NCI-H1105 (cell line): ENCODE measurements at places on chromosomes 6 and 20.
A peak's percentile ranks its signal among the peaks of the same experiment; 100 is the strongest.

DNA sequence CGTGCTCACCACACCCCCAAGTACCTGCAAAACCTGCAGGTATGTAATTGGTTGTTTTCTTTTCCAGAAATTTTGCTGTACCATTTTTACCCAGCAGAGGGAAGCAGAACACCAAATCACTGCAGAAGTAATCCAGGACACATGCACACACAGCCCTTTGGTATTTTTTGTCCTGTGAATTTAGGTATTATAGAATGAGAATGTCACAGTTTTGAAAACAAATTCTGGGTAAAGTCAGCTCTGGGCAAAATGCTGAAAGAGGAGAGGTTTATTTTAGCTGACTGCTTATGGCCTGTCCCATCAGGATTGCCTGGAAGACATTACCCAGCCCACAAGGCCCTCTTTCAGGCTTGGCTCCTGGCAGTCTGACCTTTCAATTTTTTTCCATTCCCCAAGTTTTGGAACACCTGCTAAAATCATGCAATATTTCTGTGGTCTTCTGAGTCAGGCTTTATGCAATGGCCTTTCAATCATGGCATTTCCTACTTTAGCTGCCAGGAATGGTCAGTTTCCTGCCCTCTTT, 3.5 kb upstream of the EFHC1 start:
- DNase-seq: peak; percentile 71

GRCh38 chr6:114419175-114419574, 76.4 kb upstream of the HS3ST5 start:
- DNase-seq: no peak

- no peak for DNase-seq
These were observed 1291.1 kb upstream of the MAP3K7 start for GRCh38 chr6:91877994-91878393.

- DNase-seq: no peak
These were observed 28.7 kb downstream of the CFAP206 start for GRCh38 chr6:87436435-87436834.

- DNase-seq: no peak
These were observed 39.1 kb upstream of the RNGTT start for GRCh38 chr6:89002523-89002922.

GRCh38 chr20:11271319-11271718, 597.5 kb upstream of the JAG1 start:
- DNase-seq: no peak

DNA sequence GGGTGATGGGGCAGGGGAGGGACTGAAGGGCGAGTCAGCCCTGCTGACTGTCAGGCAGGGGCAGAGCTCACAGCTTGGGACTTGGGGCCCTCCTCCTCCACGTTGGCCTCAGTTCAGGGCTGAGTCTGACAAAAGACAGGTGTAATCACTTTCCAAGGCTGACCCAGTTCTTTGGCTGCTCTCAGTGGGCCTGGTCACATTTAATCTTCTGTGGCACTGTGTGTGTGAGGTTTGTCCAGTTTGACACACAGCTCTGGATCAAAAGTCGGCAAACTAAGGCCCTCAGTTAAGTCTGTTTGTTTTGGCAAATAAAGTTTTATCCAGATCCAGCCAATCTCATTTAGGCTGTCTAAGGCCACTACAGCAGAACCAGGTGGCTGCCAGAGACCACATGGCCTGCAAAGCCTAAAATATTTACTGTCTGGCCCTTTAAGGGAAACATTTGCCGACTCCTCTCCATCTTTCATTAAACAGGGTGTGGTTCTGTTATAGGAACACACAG, 5.1 kb upstream of the MAP1LC3A start:
- no peak for DNase-seq

- DNase-seq: peak; percentile 92
These were observed 44.9 kb downstream of the OR2B2 start for GRCh38 chr6:27867051-27867944.

DNA sequence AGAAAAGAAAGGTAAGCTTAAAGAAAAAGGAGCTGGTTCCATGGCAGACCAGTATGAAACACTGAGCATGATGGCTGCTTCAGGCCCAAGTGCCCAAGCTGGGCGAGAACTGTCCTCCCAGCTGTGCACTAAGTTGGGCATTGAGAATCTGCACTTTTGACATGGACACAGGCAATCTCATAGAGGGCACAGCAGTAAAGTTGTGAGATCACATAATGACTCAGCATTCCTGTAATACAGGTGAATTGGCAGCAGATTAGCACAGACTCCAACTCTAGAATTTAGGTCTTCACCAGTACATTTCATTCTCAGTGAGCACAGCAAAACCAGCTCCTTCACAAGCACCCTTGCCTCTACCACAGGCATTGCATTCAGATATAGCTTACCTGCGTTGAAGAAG, 343.4 kb downstream of the PKHD1 start:
- no peak for DNase-seq

DNA sequence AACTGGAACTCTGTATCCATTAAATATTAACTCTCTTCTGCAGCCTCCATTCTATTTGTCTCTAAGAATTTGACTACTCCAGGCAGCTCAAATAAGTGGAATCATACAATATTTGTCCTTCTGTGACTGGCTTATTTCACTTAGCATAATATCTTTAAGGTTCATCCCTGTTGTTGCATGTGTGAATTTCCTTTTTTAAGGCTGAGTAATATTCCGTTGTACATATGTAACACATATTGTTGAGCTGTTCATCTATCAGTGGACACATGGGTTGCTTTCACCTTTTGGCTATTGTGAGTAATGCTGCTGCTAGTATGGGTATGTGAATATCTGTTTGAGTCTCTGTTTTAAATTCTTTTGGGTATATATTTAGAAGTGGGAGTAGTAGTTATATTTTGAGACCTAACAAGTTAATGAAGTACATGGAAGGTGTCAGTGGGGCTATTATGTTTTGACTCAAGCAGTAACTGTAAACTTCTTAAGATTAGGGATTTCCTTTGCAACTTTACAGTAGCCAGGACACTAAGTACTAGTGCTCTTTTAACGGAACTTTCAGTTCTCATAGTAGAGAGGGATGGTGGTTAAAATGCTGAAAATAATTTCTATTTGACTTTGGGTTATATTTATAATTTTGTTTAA, 29.7 kb upstream of the TMEM217 start:
- DNase-seq: no peak

- DNase-seq: no peak
These were observed 154.4 kb upstream of the SUPT3H start for GRCh38 chr6:45531999-45532595.

- no peak for DNase-seq
These were observed 18.7 kb upstream of the NRSN1 start for GRCh38 chr6:24107294-24107693.
